ENCODE measurements at places on chromosomes 1 and 21. TPM values are rescaled to one million over a fixed set of nuclear protein-coding genes. Genes with fewer than 3 reads are reported as not detected.

Gene SH2D1B
- 0.13 TPM for total RNA-seq

DNA sequence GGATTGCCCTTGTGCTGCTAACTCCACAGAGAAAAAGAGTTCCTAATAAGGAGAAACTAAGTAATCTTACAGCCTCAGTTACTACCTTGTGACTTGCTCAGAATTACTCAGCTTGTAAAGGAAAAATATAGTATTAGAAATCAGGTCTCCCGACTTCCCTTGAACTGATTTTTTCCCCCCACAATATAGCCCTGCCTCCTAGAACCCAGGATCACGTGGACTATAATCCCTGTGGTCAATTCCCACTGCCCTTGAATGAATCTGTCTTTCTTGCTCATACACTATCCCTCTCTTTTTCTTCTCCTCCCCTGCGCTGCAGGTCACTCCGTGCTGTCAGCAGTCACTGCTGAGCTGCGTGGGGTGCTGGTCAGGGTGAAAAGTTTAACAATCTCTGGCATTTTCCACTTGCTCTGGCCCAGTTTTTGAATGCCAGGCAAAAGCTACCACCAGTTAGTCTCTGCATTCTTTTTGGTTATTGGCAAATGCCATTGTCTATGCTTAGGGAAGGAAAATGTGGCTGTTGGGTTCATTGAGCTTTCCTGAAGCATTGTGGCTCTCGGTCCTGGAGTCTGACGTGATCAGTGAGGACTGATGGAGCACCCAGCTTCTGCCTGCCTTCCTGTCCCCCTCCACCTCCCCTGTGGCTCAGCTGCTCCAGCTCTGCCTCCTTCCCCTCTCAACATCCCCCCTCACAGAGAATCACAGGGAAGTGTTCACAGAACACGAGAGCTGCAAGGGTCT is 1.9 kb upstream of the MYOC start:
- no peak for DNase-seq

GRCh38 chr1:24421502-24421901 is 5.9 kb downstream of the NIPAL3 start:
- no peak for DNase-seq

- no peak for DNase-seq
Measured at GRCh38 chr1:112698366-112699310, 8.3 kb downstream of the RHOC start.

Gene TNFRSF9
- 0.13 TPM for total RNA-seq

All from dermis microvascular lymphatic vessel endothelial cell (primary cell).